ENCODE measurements at places on chromosomes 5 and 9.

DNA sequence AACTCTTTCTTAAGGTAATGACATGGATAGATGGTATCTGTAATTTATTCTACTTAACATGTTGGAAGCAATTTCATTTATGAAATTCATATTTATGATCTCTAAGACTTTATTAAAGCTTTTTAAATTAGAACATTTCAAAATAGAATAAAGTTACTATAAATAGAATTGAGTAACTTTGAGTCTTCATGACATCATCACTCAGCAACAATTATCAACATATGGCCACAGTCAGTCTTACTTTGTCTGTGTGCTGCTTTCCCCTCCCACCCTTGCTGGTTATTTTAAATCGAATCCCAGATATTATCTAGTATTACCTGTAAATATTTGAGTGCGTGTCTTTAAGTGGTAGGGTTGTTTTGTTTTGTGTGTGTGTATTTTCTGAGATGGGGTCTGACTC, 65.2 kb downstream of the IPO11 start:
- no peak for DNase-seq

- no peak for DNase-seq
These were observed 6.5 kb upstream of the PAX5 start for GRCh38 chr9:37040508-37041127.

DNA sequence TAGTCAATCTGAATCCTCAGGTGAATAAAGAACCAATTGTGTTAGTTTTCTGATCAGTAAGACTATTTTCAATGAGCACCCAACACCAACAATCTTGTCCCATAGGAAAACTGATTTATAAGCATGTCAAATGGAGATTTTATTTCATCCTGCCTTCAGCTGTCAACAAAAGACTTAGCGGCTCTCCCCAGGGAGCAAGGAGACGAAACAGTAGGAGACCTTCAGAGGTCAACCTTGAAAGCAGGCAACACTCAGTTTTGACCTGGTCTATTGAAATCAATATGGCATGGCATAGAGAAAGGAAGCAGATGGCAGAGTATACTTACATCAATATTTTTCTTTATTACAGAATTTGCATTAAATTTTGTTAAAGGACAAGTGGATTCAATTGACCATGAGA, 34.1 kb downstream of the ZNF622 start:
- DNase-seq = no peak

DNA sequence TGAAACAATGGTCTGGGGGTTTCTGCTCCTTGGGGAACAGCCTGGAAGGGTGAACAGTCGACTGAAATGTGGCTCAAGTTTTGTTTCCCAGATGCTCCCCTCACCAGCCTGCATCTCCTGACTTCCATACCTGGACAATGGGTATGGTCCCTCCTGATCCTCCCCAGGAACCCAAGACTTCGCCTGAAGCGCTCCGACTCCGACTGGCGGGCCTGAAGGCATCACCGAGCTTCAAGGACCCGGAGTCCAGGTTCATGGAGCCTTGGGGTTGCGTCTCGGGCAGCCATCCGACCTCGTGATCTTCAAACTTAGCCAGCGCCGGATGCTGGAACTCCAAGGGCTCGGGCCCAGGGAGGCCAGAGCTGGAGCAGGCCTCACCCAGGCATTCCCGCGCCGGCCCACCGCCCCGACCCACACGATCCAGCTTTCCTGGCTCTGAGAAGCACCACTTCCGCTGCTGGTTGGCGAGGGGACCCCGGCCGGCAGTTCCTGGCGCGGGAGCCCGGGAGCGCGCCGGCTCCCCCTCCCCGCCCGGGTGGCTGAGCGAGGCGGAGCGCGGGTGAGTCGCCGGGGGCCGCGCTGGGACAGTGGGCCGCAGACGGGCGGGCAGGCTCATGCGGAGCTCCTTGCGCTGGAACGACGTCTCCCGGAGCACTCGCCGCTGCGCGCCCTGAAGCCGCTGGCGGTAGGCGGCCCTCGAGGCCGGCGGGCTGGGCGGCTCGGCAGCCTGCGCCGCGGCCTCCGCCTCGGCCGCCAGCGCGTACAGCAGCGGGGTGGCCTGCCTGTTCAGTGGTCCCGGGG, 5.2 kb downstream of the SHROOM1 start:
- DNase-seq = no peak

DNA sequence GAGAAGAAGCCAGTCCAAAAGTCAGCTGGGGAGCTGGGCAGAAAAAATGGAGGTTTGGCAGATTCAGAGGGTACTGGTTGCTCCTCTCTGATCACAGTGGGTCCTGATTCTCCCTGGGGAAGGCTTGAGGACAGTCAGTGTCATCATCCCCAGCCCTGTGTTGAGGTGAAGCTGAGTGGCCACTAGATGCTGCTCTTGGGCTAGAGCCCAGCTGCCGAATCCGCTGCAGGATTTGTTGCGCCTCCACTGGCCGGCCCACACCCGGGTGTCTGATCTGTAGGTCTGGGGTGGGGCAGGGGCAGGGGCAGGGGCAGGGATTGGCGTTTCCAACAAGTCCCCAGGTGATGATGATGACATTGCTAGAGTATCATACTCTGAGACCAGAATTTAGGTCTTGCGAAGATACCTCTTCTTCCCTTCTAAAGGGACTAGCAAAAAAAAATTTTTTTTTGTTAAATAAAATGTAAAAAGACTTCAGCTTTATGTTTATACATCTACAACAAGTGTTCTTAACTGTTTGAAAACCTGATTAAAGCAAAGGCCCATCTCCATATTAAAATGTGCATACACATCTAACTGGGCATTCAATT, 106.8 kb downstream of the PDE6A start:
- DNase-seq = no peak
